ENCODE measurements at places on chromosomes 12 and 14.

GRCh38 chr14:62710811-62711210, 334.4 kb downstream of the KCNH5 start:
- no peak for DNase-seq

GRCh38 chr12:42282294-42282693, 43.6 kb downstream of the ZCRB1 start:
- DNase-seq = no peak

DNA sequence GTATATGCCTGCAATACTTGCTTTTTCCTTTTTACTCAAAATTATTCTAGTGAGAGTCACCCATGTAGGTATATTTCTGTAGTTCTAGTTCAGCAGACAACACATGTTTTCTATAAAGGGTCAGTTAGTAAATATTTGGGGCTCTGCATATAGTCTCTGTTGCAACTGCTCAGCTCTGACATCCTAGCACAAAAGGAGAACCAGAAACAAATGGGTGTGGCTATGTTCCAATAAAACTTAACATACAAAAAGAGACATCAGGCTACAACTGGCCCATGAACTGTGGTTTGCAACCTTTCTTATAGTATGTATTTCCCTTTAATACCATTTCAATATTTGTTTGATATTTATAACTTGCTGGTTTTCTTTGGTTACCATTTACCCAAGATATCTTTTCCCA, 11.9 kb downstream of the NT5DC3 start:
- no peak for DNase-seq

- DNase-seq = no peak
Measured at GRCh38 chr12:111408116-111408440, 2.4 kb downstream of the SH2B3 start.

DNA sequence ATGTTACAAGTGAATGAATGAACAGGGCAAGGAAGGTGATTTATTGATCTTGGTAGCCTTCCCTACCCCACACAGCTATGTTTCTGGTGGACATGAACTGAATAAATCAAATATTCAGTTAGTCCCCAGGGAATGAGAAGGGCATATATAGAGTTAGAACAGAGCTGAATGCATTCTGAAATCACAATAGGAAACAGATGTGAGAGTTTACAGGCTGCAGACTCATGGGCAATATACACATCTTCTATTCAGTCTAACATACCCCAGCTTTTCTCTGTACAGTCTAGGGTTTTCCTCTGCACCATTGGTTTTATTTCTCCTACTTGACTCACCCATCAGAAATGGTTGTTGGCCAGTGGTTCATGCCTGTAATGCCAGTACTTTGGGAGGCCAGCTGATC, 7.3 kb upstream of the STX2 start:
- DNase-seq = no peak

- DNase-seq = no peak
Measured at GRCh38 chr14:60753264-60754119, 18.9 kb downstream of the MNAT1 start.

GRCh38 chr14:22420598-22421186, 168.3 kb downstream of the DAD1 start:
- no peak for DNase-seq

GRCh38 chr14:32576088-32576795, 247.1 kb downstream of the AKAP6 start:
- DNase-seq = peak; percentile 68

- no peak for DNase-seq
Measured at GRCh38 chr12:104583301-104583700, 126.6 kb downstream of the CHST11 start.

- DNase-seq = no peak
Measured at GRCh38 chr14:79695307-79695706, 516.0 kb downstream of the DIO2 start.

DNA sequence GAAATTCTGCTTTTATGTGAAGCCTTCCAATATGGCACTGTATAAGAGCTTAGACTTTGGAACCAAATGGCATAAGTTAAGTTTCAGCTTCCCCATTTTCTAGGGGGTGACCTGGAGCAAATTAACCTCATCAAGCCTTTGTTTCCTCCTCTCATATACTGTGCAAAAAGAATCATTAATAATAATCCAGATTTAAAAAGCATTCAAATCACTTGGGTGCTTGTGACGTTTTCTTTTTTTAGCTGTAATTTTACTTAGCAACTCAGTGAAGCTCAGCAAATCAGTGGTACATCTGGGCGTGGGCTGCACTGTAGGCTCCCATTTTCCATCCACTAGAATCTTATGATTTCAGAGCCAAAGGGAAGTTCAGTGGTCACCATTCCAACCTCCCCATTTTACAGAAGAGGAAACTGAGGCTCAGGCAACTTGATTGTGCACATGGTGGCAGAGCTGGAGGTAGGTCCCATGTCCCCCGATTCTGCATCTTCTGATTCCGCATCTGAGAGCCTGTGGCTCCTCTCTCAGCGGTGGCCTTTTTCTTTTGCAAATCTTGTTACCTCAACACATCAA, 131.2 kb downstream of the SNAPC1 start:
- no peak for DNase-seq

GRCh38 chr12:25295361-25295760, 44.6 kb upstream of the KRAS start:
- no peak for DNase-seq

DNA sequence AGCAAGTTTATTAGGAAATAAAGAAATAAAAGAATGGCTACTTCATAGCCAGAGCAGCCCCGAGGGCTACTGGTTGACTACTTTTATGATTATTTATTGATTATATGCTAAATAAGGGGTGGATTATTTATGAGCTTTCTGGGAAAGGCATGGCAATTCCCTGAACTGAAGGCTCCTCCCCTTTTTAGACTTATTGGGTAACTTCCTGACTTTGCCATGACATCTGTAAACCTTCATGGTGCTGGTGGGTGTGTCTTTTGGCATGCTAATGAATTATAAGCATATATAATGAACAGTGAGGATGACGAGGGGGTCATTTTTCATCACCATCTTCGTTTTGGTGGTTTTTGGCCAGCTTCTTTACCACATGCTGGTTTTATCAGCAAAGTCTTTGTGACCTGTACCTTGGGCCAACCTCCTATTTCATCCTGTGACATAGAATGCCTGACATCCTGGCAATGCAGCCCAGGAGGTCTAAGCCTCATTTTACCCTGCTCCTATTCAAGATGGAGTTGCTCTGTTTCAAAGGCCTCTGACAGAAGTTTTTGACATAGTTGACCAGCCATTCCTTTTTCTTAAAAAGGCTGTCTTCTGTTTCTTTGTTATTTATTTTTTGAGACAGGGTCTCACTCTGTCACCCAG, 11.1 kb upstream of the PTGES3 start:
- DNase-seq = no peak

- no peak for DNase-seq
Measured at GRCh38 chr12:112046003-112046402, 32.8 kb downstream of the ERP29 start.
